ENCODE measurements at places on chromosomes 7 and 10.

DNA sequence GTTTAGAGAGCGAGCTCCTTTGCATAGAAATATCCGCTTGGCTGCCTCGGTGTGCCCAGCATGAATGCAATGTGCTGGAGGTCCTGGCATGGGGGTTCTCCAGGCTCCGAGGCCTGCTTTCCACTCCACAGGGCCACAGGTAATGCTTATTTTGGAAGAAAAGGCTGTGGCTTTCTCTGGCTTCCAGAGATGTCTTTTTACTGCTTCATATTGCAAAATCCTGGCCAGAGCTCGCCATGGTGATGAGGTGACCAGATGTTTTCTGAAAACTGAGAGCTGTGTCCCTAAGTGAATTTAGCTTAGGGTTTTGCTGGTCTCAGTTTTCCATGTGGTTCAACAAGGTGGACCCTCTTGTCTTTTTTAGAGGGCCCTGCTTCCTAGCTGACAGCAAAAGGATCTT lies 65.2 kb downstream of the BMPER start:
- no peak for DNase-seq

GRCh38 chr7:118312051-118312450 lies 87.5 kb downstream of the ANKRD7 start:
- no peak for DNase-seq

GRCh38 chr10:17660921-17661320 lies 17.0 kb downstream of the STAM start:
- no peak for DNase-seq

GRCh38 chr10:44774676-44775401 lies 136.3 kb upstream of the TMEM72 start:
- DNase-seq, result no peak

GRCh38 chr7:103637094-103637493 lies 191.1 kb upstream of the SLC26A5 start:
- DNase-seq, result no peak

- DNase-seq, result no peak
These were observed 407.1 kb downstream of the NEBL start for GRCh38 chr10:20489961-20490360.

Measured in GDM1 (cell line).